ENCODE measurements at places on chromosomes 7 and 10. TPM values are rescaled to one million over a fixed set of nuclear protein-coding genes. Genes with fewer than 3 reads are reported as not detected.

Gene PIK3AP1
- under 0.01 TPM for total RNA-seq

Gene HMX2
- not detected for total RNA-seq

Gene NRBF2
- total RNA-seq = 13.1 TPM

Gene SPDYE17
- total RNA-seq = not detected

Gene NXPH1
- total RNA-seq = not detected

Gene ANKRD30A
- not detected for total RNA-seq

Gene ASIC3
- total RNA-seq = under 0.01 TPM

Gene HTR7
- under 0.01 TPM for total RNA-seq

Gene TMEM196
- not detected for total RNA-seq

Gene PLEKHS1
- total RNA-seq = not detected

Gene CPVL
- total RNA-seq = 0.22 TPM

Gene PARD3
- 23.1 TPM for total RNA-seq

Gene FXYD4
- total RNA-seq = not detected

Gene TSC22D4
- 25.8 TPM for total RNA-seq

Gene OR6V1
- not detected for total RNA-seq

Gene NKX2-3
- not detected for total RNA-seq

Gene AS3MT
- 0.65 TPM for total RNA-seq

Gene EPHB6
- under 0.01 TPM for total RNA-seq

Gene SOSTDC1
- total RNA-seq = not detected

Gene CYP26C1
- 0.44 TPM for total RNA-seq

Gene ELMO1
- total RNA-seq = 36.5 TPM

Gene TFEC
- total RNA-seq = 1.3 TPM

Gene LIPN
- not detected for total RNA-seq

Gene GTF2IRD1
- total RNA-seq = 4.6 TPM

Gene ITGB1
- 1,090 TPM for total RNA-seq

Gene PRSS37
- total RNA-seq = not detected

Gene ANXA8
- not detected for total RNA-seq

Gene ACSL5
- 56.2 TPM for total RNA-seq

Gene FAM185A
- total RNA-seq = 5.2 TPM

Gene SYT15B
- total RNA-seq = 0.87 TPM
